Stimulated activated CD8-positive, alpha-beta memory T cell treated with anti-CD3 and anti-CD28 coated beads, Interleukin-7, amount 100 ng/mL, for 1 hour (primary cell): ENCODE measurements at places on chromosomes 4 and X.

GRCh38 chr4:2939383-2940243 lies 23.6 kb downstream of the NOP14 start:
- DNase-seq = no peak

DNA sequence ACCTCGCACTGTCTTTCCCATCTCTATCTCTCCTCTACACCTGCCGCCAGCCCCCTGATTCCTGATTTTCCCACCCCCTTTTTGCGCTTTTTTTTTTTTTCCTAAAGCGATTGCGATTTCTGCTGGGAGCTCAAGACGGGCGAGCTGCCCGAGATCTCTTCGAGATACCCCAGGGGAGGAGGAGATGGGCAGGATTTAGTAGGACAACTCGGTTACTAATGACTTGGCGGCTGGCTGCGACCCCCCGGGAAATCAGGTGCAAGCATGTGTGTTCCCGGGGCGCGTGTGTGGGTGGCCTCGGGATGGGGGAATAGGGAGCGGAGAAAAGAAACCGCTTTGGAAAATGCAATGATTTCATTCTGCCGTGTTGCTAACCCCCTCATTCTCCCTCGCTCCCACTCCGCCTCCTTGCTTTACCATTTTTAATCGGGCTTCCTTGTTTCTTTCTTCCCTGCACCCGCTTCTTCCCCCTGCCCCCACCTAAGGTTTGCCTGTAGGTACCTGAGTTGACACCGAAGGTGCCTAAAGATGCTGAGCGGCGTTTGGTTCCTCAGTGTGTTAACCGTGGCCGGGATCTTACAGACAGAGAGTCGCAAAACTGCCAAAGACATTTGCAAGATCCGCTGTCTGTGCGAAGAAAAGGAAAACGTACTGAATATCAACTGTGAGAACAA lies 4.4 kb downstream of the SLITRK2 start:
- DNase-seq = no peak

DNA sequence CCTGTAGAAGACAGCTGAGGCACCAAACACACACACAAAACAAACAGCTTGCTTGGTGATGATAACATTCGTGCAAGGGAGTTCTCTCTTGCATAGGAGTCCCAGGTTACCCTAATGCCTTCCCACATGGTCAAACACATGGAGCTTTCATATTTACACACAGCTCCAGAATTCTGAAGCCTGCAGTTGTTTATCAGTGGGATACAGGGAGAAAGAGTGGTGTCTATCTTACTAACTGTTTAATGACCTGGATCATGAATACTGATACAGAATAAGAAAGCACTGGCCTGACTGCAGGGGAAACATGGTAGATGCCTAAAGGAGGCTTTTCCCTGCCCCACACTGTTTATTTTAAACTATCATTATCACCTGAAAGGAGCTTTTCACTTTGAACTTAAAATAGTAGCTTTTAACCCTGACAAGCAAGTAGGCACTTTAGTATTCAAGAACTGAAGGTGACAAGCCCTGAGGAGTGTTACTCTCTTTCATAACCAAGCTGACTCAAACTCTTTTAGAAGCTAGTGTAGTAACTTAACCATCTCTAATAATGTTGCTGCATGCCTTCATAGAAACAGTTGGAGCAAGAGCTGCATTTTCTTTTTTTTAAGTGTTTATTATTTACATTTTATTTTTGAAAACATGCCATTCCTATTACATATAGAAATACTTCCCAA lies 15.6 kb downstream of the TET2 start:
- no peak for DNase-seq

DNA sequence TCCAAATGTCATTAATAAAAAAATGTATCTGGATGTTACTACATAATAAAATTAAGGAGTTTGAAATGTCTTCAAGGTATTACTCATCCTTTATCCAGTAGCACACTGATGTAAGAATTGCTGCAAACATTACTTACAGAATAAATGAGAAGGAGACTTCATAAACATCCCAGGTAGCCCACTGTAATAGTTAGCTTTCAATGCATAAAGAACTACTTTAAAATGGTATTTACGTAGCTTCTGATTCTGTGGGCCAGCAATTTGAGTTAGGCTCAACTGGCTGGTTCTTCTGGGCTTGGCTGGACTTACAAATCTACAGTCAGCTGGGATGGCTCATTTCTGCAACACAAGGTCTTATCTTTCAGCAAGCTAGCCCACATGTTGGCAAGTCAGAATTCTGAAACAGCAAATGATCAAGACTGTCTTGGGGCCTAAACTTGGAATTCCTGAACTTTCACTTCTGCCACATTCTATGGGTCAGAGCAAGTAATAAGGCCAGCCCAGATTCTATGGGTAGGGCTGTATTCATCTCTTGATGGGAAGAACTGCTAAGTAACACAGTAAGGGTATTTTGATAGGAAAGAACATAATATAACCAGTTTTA lies 522.5 kb downstream of the IQCM start:
- DNase-seq = no peak

GRCh38 chr4:79083406-79084010 lies 144.3 kb upstream of the PAQR3 start:
- DNase-seq = no peak

DNA sequence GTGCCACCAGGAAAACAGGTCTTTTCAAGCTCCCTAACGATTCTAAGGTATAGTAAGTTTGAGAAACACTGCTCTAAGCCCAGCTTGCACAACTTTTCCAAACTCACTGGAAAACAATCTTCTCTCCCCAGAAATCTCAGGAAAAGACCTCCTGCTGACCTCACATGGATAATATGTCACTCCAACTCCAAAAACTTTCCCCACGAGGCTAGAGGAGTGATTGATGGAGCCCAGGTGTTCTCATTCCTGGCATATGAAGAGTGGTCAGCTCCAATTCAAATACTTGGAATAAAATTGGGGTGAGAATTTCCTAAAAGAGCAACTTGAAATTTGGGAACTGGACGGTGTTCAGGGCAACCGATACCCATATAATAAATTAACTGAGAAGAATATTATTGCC lies 299.9 kb downstream of the PPP4R3C start:
- no peak for DNase-seq

GRCh38 chrX:63959975-63960374 lies 175.0 kb upstream of the ARHGEF9 start:
- DNase-seq = no peak

GRCh38 chrX:68492583-68492982 lies 6.3 kb upstream of the YIPF6 start:
- DNase-seq = no peak

GRCh38 chr4:88728146-88728545 lies 30.5 kb upstream of the NAP1L5 start:
- no peak for DNase-seq

GRCh38 chr4:76729460-76729859 lies 168.5 kb downstream of the SOWAHB start:
- no peak for DNase-seq

DNA sequence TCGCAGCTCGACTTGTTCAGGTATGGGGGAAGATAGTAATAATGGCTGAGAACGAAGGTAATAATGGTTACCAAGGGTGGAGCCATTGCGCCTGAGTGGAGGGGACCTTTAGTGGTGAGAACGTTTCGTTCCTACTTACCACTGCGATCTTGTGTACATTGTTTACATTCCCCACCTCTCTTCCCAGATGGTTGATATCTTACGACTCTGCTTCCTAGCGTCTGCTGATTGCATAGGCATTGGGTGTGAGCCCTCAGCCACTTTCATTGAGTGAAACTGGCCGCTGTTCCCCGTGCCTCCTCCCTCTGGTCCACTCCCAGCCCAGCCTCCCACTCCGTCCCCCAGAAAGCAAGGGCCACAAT lies 850 bp downstream of the IGBP1 start:
- DNase-seq = no peak

GRCh38 chr4:10158333-10158942 lies 41.8 kb upstream of the WDR1 start:
- DNase-seq = no peak

DNA sequence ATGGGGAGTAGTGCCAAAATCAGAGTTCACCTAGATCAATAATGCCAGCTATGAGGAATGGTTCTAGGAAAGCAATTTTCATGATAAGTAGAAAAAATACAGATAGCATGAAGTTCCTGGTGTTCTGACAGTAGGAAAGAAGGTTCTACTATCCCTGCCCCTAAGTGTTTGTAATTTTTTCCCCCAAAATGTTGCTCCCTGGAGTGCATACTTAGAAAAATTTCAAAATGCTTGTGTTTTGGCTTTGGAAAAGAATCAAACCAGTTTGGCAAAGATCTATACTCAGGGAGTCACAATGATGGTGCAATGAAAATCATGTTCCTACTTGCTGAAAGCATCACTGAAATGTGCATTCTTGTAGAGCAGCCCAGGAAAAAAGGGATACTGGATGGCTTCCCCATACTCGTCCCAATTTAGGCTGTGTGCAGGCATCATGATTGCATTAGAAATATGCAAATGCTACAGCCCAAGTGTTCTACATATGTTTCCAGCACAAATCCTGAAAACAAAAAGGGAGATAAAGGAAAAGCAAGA lies 74.7 kb downstream of the LPAR4 start:
- no peak for DNase-seq

DNA sequence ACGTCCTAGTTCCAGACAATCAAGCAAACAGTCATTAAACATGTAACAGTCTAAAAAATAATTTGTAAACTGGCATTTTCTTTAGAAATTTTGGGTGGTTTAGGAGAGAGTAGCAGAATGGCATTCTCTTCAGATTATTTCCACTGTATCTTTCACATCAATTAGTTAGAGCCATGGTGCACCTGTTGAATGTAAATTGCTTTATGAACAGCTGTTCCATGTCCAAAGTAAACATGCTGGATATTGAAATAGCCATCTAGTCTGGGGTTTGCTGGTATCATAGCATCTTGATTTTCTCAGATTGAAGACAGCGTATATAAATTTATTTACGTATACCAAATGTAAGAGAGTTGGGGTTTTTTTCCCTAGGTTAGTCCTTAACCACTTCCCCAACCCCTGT lies 143.6 kb downstream of the RCHY1 start:
- DNase-seq = no peak

DNA sequence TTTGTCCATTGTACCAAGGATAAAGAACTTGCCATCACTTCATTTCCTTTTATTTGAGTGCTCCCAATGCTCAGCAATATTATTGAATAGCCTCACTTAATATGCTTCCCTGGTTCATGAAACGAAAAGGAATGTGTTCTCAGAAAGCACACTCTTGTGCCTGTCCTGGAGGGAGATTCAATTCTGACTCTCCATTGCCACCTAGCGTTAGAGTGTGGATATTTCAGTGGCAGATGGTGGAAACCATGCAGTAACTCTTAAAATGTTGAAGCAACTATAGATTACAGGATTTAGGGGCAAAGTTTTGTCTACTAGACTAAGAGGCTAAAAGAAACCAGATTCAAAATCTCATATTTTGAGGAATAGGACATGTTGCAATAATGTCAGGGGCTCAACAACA lies 36.0 kb downstream of the GAB3 start:
- no peak for DNase-seq

DNA sequence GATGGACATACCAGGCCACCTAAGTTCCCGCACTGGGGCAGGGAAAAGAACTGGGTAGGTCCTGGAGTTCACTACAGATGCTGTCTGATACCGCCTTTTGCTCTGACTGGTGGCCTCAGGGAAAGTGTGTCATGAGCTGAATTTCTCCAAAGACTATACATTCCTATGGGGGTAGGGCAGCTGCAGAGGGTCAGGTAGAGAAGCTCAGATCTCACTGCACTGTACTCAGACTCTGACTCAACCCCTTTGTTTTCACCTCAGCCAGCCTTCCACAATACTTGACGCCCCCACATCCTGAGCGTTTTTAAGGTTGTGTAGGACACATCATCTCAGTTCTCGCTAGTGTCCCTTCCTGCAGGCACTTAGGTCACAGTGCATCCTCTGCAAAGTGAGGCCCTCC lies 7.8 kb downstream of the GATB start:
- DNase-seq = no peak

DNA sequence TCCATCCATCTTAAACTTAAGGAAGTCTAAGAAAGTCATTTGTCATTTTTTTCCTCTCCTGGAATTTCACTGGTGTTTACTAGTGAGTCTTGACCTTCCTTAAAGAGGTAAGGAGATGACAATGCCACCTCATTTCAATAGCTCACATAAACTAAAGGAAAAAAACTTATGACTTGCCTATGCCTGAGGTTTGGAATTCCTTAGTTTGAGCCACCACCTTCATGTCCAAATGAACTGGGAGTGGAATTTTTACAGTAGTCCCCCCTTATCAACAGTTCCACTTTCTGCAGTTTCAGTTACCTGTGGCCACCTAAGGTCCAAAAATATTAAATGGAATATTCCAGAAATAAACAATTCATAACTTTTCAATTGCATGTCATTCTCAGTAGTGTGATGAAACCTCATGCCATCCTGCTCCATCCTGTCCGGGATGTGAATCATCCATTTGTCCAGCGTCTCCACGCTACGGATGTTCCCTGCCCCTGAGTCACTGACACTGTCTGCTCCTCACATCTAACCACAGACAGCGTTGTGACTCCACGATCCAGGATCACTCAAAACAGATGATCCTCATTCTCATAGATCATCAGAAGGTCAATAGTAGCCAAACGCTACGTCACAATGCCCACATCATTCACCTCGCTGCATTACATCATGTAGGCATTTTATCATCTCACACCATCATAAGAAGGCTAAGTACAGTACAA lies 177.4 kb downstream of the SH3KBP1 start:
- no peak for DNase-seq

DNA sequence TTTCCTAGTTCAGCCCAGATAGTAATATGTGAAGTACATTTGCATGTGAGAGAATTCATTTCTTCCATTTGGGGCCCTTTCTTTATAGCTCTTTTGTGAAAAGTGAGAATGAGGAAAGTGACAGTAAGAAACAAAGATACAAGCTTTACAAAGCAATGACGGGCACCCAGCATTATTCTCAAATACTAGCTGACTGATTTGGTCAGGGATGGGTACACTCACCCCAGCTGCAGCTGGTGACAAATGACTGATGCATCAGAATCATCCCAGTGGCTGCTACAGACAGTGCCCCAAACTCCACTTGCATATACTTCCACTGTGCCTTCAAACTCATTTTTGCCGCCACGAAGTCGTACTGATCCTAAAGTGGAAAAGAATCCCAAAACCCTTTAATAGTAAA lies 14.8 kb downstream of the PRSS12 start:
- no peak for DNase-seq

GRCh38 chrX:47706575-47706974 lies 47.6 kb upstream of the UXT start:
- DNase-seq = no peak
